ENCODE measurements at places on chromosomes 12 and 14. TPM values are rescaled to one million over a fixed set of nuclear protein-coding genes. Genes with fewer than 3 reads are reported as not detected.
A peak's percentile ranks its signal among the peaks of the same experiment; 100 is the strongest.

DNA sequence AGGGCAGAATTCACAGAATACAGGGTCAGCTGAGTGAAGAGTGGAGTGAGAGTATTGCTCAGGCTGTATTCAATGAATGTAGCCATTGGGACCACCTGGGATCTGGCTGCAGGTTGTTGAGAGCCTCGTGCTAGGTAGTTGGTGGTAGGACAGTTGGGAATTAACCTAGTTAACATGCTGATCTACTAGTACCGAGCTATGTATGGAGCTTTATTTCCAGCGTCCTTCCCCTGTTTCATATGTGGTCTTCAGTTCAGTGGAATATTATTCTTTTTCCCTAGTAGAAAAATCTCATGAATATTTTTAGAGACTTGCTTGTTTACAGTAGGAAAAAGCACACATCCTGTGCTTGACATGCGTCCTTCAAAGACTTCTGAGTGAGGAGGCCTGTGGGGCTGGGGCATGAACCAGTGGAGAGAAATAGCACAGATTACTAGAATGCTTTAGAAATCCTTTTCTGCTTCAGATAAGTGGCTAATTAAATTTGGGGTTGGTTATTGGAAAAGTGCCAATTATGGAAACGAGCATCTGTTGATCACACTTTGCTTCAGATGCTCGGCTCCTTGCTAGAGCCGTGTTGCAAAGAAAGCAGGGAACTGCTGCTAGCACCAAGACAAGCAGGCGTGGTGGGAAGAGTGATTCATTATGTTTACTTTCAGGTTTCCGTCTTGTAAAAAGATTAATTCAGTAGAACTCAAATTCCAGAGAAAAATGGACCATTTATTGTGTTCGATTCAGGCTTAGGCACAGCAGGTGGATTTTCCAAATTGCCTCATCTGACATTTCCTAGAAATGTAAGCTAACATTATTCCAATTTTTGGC, 53.6 kb downstream of the ARF6 start:
- no peak for DNase-seq

DNA sequence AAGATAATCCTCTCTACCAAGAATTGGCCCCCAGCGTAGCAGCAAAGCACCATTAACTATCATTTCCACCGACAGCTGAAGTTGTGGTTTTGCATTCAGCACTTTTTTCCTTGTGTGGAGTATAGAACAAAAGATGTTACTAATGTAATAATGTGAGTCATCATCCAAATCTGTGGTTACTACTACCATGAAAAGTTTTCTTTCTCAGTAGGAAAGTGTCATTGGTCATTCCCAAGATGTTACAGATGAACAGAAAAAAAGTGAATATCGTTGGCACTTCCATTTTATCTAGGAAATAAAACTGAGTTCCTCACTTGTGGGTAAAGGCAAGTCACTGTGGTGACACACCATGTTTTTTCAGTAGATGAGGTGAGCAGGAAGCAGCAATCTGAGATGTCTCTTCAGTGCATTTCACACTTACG, 30.3 kb upstream of the IFNG start:
- no peak for DNase-seq

Gene PTGDR
- total RNA-seq, result 4.2 TPM

DNA sequence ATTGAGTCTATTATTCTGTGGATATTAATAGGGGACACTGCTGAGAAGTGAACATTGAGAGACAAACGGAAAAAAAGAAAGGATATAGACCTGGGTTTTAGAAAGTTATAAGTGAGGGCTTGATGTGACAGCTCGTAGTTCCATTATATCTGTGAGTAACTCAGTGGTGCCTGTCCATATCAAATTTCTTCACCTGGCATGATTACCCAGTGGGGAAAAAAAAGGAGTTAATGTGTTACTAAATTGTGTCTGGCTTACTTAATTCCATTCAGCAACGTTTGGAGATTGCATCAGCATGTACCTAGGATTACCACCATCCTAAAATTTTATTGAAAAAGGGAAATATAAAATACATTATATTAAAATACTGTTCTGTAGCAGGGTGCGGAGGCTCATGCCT, 1249.9 kb downstream of the SLC16A7 start:
- DNase-seq, result no peak

Gene LBHD2
- not detected for total RNA-seq

GRCh38 chr14:63782683-63783389, 55.0 kb upstream of the SGPP1 start:
- DNase-seq, result no peak

DNA sequence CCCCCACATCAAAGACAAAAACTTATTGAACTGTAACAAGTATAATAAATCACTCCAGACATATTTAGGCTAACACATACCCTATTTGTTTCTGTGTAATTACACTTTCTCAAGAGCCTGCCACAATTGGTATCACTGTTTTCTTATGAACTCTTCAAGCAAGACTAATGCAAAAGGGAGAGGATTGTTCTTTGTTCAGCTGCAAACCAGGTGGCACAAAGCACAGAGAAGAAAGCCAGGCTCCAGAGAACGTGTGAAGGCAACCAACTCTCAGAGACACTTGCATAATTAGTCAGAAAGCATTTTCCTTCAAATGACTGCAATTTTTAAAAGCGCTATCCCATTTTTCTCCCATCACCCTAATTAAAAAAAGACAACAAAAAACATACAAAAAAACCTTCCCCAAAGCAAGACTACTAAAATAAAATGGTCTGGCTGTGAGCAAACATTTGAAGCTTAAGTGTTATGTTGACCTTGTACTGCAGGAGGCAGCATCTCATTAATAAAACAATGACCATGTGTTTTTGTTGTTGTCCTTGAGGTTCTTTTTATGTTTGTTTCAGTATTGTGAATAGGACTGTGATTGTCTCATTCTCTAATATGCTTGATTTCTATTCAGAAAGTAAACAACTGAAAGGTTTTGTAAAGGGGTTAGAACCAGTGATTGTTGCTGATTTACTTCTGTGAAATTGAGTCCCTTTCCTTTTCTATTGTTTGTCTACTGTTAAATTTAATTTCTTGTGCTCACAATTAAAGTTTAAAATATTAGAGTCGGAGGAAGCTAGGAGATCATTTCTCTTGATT, 452.7 kb upstream of the PDE3A start:
- DNase-seq, result no peak

Gene APOF
- not detected for total RNA-seq

DNA sequence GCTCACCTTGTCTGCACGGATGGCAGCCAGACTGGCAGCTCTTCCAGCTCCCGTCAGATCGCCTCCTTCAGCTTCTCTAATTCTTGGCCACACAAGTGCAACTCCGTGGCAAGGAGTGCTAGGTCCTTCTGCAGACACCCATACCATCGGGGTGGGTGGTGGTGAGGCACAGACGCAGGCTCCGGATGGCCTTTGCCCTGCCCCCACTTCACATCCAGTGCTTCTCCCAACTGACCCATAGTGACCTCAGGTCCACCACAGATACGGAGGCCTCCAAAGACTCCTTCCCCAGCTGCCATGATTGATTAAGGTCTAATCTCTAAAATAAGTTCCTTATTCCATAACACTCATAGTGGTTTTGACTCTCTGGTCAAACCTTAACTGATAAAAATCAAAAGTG, 19.9 kb upstream of the CD27 start:
- DNase-seq, result no peak

DNA sequence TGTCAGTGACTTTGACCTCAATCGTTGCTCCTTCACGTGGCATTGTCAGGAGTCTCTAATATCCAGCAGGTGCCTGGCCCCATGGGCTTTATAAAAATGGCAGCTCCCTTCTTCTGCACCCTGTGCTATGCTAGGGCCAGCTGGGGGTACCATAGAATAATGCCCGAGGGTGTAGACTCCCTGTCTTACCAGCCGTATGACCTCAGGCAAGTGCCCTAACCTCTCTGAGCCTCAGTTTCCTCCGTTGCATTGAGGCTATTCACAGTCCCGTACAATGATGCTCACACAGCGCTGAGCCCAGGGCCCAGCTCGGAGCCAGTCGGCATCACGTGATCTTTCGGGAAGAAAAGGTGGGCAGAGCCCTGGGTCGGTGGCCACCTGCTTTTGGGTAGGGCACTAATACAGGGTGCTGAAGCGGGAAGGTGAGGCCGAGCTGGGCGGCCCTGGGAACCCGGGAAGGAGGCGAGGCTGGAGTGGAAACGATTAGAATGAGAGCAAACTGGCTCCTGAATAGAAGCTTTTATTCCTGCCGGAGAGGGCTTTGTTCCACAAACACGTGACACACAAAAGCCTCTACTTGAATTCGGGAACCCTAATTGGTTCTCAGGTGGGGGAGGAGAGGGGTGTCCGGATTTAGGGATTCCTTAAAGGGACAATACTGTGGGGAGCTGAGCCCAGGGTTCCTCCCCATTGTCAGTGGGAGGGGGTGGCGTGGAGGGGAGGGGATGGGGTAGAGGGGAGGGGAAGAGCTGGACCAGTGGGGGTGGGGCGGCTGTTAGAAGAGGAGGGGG, 19.9 kb upstream of the MSI1 start:
- no peak for DNase-seq

- DNase-seq, result no peak
Observed at GRCh38 chr14:60195179-60195810, 30.1 kb upstream of the DHRS7 start.

DNA sequence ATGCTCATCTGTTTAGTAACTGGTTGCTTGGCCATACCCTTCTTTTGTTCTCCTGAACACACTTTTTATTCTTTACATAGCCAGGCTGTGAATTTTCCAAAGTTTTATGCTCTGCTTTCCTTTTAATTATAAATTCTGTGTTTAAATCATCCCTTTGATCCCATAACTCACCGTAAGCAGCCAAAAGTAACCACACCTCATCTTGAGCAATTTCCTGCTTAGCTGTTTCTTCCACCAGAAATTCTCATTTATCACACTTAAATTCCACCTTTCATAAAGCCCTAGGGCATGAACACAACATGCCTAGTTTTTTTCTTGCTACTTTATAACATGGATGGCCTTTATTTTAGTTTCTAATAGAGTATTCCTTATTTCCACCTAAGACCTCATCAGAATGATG, 510.7 kb downstream of the C12orf50 start:
- DNase-seq, result no peak

Gene KCNC2
- total RNA-seq, result not detected

Gene PLXNC1
- total RNA-seq, result 22.8 TPM

- no peak for DNase-seq
Observed at GRCh38 chr12:95184121-95184520, 33.1 kb downstream of the FGD6 start.

DNA sequence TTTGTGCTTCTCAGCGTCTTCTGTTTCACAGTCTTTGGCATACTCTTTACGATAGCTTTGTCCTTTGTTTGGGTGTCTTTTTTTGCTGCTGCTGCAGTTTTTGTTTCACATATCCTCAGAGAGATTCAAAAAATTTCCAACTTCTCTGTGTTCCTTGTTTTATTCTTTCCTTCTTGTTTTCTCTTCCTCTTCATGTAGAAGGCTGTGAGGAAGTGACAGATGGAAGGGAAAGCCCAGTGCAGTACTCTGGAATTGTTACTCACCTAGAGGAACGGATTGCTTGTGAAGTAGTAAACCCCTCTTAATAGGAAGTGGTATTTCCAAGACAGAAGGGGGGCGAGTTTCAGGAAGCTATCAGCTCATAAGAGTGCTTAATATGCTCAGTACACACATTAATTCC, 1.7 kb downstream of the CREBL2 start:
- no peak for DNase-seq

- peak; percentile 90 for DNase-seq
Observed at GRCh38 chr12:65740873-65741600, 83.2 kb upstream of the HMGA2 start.

DNA sequence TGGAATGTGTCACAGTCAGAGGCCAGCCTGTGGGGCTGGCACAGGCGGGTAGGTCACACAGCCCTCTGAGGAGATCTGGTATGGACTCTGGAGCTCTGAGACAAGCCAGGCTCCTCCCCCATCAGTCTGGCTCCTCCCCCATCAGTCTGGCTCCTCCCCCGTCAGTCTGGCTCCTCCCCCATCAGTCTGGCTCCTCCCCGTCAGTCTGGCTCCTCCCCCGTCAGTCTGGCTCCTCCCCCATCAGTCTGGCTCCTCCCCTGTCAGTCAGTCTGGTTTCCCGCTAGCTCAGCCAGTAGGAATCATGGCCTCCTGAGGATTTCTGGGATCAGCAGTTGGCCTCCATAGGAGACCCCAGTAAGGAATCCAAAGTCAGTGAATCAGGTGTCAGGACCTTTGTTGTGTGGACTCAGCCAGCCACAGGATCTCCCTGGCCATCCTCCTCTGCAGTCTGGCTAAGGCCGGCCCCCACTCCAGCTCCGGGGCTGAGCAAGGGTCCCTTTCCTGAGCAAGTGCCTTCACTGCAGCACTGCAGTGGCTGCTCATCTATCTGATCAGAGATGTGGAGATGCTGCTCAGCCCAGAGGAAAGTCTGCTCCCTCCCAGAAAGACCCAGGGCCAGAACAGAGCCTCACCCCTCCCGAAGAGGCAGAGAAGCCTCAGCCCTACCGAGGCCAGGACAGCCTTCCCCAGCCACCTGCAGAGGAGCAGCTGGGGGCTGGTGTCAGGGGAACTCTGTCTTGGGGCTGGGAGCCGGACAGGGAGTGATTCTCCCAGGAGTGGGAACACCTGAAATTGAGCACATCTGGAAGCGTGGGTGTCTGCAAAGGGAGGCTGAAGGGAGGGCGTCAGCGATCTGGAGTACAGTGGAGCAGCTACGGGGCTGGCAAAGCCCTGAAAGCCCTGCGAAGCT, 35.7 kb downstream of the IQSEC3 start:
- DNase-seq, result peak; percentile 50

GRCh38 chr12:104567832-104568486, 111.2 kb downstream of the CHST11 start:
- DNase-seq, result no peak

GRCh38 chr14:57898837-57899572, 33.1 kb upstream of the SLC35F4 start:
- no peak for DNase-seq

GRCh38 chr14:77838831-77839511, 39.1 kb downstream of the ADCK1 start:
- no peak for DNase-seq

Gene KRT6C
- not detected for total RNA-seq

GRCh38 chr14:34099635-34100034, 148.8 kb upstream of the EGLN3 start:
- DNase-seq, result no peak

DNA sequence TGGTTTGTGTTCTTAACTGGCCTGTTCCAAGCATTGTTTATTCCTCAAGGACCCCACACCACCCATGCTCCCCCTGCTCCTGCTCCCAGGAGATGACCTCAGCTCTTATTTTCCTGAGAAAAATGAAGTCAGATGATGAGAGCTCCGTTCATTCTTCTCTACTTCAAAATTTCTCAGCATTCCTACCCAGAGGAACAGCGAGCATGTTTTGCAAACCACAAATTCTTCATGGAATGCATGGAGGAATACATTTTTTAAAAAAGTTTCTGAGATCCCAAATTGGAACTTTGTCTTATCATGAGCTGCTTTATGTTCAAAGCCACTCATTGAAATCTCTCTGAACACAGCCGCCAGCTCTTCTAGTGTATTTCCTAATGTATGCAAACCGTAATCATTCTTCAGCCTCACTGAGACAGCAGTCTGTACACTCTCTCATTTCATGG, 44.9 kb downstream of the SYNE2 start:
- no peak for DNase-seq

Measured in sciatic nerve (tissue), 2 donors.